Sigmoid colon (tissue), 7 donors: ENCODE measurements at places on chromosomes 6 and 20. TPM values are rescaled to one million over a fixed set of nuclear protein-coding genes. Genes with fewer than 3 reads are reported as not detected.

The EDN3 gene
- 1.8 TPM for total RNA-seq

DNA sequence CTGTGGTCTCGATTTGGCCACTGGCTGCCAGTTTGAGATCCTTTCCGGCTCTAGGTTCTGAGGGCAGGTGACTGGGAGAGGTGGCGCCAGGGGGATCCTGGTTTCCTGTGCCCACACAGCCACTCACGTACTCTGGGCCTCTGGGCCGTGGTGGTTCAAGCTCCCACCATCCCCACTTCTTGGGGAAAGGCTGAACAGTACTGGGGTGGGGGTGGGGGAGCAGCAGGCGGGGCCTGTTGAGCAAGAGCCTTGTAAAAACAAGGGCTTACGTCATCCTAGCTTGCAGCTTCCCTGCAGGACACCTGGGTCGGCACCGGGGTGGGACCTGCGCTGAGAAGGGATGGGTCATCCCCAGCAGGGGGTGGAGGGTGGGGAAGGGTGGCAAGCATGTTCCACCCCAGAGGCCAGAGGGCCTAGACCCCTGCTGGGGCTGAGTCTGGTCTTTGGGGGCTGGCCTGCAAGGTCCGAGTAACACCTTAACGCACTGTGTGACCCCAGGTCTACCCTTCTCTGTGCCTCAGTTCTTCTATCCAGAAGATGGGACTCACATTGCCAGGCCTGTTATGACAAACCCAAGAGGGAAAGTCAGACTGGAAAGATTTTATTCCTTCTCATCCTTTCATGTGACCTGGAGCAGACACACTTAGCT lies 3.1 kb upstream of the CEBPB start:
- DNase-seq: peak; percentile 88

DNA sequence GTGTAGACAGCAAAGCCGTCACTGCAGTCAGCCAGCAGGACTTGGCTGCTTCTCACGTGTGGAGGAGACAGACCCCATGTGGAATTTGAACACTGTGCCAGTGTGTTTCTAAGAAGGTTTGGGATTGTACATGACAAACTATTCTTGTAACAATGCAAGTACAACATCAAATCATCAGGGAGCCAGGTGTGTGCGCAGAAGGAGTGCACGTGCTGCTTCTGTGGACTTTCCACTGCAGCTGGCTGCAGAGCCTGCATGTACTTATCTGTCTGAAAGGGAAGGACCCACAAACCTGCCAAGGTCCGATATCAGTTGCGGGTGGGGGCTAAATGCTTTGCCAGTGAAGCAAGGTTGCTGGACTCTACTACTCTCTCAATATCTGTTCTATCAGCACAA lies 211.6 kb downstream of the WDR27 start:
- DNase-seq: no peak

DNA sequence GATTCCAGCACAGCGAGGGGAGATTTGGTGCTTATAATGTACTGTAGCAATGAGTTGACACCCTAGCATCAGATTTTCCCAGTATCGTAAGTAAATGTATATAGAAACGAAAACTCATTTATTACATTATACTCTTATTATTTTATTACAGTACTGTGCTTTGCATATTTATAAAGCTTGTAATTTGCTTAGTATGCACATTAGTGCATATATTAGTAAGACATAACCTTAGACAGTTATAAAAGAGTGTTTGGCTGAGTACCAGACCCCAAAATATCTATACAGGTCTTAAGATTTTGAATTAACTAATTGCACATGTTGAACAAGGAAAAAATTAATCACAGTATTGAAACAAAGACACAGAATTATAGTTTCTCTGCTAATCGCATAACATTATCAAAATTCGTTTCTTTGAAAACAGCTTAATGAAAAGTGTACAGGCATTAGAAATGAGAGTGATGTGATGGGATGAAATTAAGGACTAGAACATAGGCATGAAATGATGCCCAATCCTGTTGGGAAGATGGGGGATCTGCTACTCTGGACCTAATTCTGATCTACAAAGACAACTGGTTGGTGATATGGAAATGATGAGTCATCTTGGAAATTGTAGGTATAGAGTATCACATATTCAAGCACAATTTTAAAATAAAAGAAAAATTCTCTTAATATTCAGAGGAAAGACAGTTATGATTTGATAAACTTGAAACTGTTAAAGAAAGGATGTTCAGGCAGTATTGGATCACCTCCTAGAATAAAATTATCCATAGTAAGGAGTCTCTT lies 42.8 kb downstream of the STXBP5 start:
- DNase-seq: no peak

GRCh38 chr6:14396826-14397517 lies 279.4 kb downstream of the CD83 start:
- DNase-seq: no peak

DNA sequence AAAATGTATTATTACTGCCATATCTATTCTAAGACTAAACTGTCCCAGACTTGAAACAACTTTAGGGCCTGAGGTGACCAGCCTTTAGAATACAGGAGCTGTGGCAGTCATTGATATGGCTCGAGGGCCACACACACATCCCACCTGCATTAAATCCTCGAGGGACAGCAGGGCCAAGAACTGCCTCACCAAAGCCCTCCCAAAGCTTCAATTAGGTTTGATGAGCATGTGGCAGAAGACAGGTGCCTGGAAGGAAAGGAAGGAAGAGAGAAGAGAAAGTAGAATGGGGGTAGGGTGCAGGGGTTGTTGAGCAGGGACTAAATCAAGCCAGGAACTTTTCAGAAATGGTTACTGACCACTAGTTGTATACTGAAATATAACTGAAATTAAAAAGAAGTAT lies 115.0 kb downstream of the PDSS2 start:
- no peak for DNase-seq

GRCh38 chr20:54914995-54915394 lies 439.6 kb downstream of the DOK5 start:
- DNase-seq: no peak

- DNase-seq: no peak
Measured at GRCh38 chr20:13515291-13515690, 123.4 kb downstream of the TASP1 start.

GRCh38 chr6:79762370-79762769 lies 131.2 kb downstream of the SH3BGRL2 start:
- no peak for DNase-seq

DNA sequence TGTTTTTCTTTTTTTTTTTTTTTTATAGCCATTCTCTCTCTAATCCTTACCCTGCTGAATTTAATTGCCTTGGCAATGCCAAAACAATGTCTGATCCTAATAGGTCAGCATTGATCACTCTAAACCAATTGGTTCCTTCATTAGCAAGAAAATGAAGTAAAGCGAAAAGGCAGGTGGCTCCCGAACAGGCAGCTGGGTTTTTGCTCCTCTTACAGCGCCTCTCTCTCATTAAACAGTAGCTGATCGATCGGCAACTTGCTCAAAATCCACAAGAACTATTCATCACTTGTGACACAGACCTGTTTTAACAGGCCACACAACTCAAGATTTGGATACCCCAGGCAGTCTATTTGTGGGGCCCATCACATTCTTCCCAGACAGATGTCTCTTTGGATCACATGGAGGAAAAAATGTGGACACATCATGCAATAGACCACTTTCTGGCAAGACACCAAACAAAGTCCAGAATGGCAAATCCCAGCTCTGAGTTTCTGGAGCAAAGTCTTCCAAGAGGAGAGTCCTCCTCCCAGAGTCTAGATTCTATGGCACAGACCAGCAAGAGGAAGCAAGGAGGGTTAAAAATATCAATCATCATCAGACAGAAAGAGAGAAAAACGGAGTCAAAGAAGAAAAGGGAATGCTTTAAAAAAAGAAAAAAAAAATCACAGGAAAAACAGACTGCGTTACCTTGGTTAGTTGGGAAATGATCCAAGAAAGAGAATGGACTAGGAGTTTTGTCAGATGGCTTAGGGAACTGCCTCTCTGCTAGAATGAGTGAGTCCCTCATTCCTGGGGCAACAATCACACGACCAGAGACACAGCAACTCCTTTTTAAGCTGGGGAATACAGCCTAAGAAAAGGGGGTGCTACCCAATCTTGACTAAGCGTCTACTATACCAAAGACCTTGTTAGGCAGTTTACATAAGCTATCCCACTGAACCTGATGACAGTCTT lies 247.8 kb downstream of the BTBD9 start:
- DNase-seq: no peak
